SJSA1 (cell line): ENCODE measurements at places on chromosomes 3 and 15. TPM values are rescaled to one million over a fixed set of nuclear protein-coding genes. Genes with fewer than 3 reads are reported as not detected.

- H3K4me3 ChIP-seq, result no peak overlapping the region
- H3K4me1 ChIP-seq, result peaks cover 21% of the 10 kb centered on the region
- no peak for DNase-seq
- peaks cover 73% of the 10 kb centered on the region for H3K36me3 ChIP-seq
- H3K27me3 ChIP-seq, result no peaks in the 10 kb centered on the region
These were observed 78.7 kb downstream of the LPP start for GRCh38 chr3:188232656-188233055.

DNA sequence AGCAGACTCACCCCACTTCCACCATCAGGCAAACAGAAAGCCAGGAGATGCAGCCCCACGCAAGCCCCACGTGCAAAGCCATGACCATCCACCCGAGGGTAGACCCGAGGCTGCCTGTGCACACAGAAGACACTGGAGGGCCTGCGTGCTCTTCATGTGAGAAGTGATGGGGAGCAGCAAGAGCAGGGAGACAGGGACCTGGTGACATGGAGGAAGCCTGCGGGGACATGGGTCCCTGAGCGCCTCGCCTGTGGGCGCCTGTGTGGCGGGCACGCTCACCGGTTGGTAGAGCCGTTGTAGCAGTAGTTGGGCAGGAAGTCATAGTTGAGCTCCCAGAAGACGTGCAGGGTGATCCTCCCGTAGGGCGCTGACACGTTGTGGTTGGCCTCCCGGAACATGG lies 65.0 kb downstream of the NIPA2 start:
- H3K4me3 ChIP-seq, result no peak overlapping the region
- no peak overlapping the region for H3K27ac ChIP-seq
- peaks cover 52% of the 10 kb centered on the region for H3K36me3 ChIP-seq

DNA sequence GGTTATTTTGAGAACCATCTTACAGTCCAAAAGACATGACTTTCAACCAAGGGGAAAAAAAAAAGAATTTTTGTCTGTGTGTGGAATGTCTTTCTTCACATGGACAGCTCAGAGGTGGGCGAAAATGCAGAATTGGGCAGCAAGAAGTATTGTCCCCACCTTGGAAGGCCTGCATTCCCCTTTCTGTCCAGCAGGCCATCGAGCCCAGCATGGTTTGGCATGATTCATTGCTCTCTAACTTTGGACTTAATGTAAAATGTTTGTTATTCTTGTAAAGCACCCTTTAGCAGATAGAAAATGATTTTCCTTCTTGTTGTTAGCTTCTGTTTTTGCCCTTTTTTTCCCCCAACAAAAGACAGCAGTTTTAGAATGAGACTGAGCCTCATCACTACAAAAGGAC lies 12.4 kb downstream of the MYO1E start:
- H3K27ac ChIP-seq, result no peak overlapping the region
- no peak for DNase-seq
- H3K4me1 ChIP-seq, result peaks cover 23% of the 10 kb centered on the region; the same call in 1 of the 2 replicates
- no peak overlapping the region for H3K4me3 ChIP-seq
- H3K27me3 ChIP-seq, result no peaks in the 10 kb centered on the region

Gene VGLL3
- total RNA-seq, result 11.3 and 17.1 TPM in 2 replicates

Gene PLSCR2
- not detected in 2 replicates for total RNA-seq

Gene CRYBG3
- total RNA-seq, result 12.1 and 12.7 TPM in 2 replicates

Gene SNTN
- not detected in 2 replicates for total RNA-seq

DNA sequence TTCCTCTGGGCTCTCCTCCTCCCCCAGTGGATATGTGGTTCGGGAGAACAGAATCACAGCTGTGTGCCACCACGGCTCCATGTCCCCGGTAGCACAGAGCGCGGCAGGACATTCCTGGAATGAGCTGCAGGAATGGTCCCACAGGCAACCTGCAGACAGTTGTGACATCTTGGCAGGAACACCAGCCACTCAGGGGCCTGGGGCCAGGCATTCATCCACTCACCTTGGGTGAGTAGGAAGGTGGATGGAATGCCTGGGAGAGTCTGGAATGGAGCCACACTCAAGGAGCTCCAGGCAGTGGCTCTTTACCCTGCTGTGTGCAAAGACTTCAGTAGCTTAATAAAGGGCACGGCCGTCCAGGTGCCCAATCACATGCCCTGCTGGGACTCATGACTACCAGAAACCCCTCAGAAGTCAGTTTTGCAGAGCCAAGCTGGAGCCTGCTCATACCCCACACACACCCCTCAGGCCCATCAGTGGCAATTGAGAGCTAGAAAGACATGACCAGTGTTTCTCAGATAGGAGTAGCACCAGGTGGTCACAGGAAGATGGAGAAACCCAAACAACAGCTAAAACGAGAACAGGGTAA lies 117.3 kb upstream of the PRR20G start:
- H3K4me1 ChIP-seq, result no peaks in the 10 kb centered on the region
- no peaks in the 10 kb centered on the region for H3K36me3 ChIP-seq
- DNase-seq, result peak; percentile 16
- no peak overlapping the region for H3K27ac ChIP-seq
- H3K4me3 ChIP-seq, result no peak overlapping the region

Gene CHRFAM7A
- total RNA-seq, result not detected in 2 replicates

Gene ADAMTS9
- total RNA-seq, result 4.0 and 5.6 TPM in 2 replicates

Gene CASR
- not detected in 2 replicates for total RNA-seq

Gene SNAP23
- 88.9 and 163 TPM in 2 replicates for total RNA-seq

- H3K27me3 ChIP-seq, result no peaks in the 10 kb centered on the region
- H3K4me1 ChIP-seq, result peaks cover 26% of the 10 kb centered on the region
- no peak for DNase-seq
- H3K27ac ChIP-seq, result no peak overlapping the region
- H3K4me3 ChIP-seq, result no peak overlapping the region
These were observed 16.1 kb downstream of the FGF7 start for GRCh38 chr15:49438962-49439631.

Gene FRMD5
- 3.8 and 10.5 TPM in 2 replicates for total RNA-seq
